ENCODE measurements at places on chromosomes 5 and 9. TPM values are rescaled to one million over a fixed set of nuclear protein-coding genes. Genes with fewer than 3 reads are reported as not detected.

The NUTM2G gene
- total RNA-seq, result not detected

The CARD6 gene
- total RNA-seq, result 30.8 TPM

The PCDHA5 gene
- total RNA-seq, result not detected

The SHISAL2B gene
- total RNA-seq, result not detected

The SPRY4 gene
- total RNA-seq, result 6.7 TPM

Data from stomach (tissue), 19 donors.